ENCODE measurements at places on chromosomes 4 and X. TPM values are rescaled to one million over a fixed set of nuclear protein-coding genes. Genes with fewer than 3 reads are reported as not detected.

DNA sequence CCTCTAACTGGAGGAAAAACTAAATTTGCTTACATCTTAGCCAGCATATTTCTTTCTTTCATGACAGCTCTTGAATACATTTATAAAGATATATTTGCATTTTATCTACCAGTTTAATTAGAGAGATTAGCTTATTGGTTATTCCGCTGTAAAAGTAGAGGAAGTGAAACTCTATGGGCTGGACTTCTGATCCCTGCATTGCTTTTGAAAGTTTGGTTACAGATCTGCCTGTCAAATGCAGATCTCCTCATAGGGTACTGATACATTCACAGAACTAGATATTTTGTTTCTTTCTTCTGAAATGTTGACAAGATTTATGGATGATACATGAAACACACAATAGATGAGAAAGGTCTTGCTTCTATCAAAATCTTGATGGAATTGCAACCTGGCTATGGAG lies 581.4 kb upstream of the AADAT start:
- DNase-seq: no peak

DNA sequence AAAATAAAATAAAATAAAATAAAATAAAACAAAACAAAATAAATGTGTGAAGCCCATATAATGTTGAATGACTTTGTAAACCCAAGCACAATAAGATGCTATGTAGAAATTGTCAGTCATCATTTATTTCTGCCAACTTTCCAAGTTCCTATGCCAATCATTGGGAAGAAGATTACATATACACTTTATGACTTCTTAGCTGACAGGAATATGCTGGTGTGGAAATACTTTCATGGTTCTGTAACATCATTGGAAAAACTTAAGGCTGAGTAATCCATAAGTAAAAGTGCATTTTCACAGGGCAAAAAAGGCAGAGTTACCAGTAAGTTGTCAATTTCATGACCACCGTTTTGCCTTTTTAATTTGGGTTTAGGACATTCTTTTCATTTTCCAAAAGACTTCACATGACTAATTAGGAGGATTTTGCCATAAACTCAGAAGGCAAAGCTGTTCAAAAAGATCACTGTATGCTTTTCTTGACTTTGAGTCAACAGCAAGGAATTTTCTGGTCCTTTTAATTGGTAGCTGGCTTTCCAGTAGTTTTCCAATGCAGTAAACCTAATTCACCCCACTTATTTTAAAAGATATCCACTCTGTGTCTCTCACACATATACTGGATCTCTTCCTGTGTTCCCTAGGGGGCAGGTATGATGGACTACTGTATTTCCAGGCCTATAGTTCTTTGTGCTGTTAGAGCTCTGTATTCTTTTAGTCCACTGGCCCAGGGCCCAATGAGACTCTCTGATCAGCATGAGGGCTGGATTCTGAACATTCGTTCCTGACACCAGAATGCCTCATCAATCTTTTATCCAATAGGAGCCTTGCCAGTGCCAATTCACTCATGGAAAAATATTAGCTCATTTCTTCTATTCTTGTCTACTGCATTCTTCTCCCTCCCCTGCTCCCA lies 26.2 kb upstream of the SCRG1 start:
- no peak for DNase-seq

Gene PCDH10
- total RNA-seq: 0.05 TPM

- DNase-seq: peak; percentile 86
These were observed 23.6 kb upstream of the YTHDC1 start for GRCh38 chr4:68373513-68373912.

DNA sequence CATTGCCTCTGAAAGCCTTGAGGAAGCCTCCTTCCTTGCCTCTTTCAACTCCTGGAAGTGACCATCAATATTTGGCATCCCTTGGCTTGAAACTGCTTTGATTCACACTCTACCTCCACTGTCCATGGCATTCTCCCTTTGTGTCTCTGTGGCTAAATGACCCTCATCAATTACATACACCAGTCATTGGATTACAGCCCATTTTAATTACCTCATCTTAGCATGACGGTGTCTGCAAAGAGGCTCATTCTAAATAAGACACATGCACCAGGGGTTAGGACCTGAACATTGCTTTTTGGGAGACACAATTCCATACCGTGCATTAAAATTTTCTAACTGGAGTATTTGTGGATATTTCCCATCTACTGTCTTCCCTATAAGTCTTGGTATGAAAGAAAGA lies 60.7 kb upstream of the FAM9A start:
- no peak for DNase-seq

Gene KIF4A
- total RNA-seq: 0.40 TPM

- DNase-seq: no peak
These were observed 11.3 kb upstream of the RBMXL3 start for GRCh38 chrX:115177932-115178331.

- DNase-seq: no peak
These were observed 49.8 kb upstream of the PRSS48 start for GRCh38 chr4:151227172-151227571.

GRCh38 chr4:102575369-102576129 lies 74.4 kb downstream of the NFKB1 start:
- no peak for DNase-seq

- no peak for DNase-seq
These were observed 305.2 kb downstream of the PPP1R2C start for GRCh38 chrX:42472727-42473126.

GRCh38 chr4:56739066-56739777 lies 58.1 kb upstream of the HOPX start:
- DNase-seq: no peak

DNA sequence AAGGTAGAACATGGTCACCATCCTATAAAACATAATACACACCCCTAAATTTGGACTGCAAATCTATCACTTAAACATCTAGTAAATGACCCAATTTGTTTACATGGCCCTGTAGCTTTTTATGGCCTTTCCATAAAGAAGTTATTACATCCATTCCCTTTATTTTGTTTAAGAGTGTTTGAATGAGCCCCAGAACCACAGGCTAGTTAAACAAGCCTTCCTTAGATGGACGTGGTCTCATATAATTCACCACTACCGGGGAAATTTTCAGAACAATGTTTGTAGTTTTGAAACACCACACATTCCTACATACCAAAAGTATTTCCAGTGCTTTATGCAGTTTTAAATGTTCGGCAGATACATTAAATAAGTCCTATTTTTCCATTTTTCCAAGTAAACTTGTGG lies 12.3 kb downstream of the PDGFC start:
- DNase-seq: no peak

Gene TEX13B
- not detected for total RNA-seq

DNA sequence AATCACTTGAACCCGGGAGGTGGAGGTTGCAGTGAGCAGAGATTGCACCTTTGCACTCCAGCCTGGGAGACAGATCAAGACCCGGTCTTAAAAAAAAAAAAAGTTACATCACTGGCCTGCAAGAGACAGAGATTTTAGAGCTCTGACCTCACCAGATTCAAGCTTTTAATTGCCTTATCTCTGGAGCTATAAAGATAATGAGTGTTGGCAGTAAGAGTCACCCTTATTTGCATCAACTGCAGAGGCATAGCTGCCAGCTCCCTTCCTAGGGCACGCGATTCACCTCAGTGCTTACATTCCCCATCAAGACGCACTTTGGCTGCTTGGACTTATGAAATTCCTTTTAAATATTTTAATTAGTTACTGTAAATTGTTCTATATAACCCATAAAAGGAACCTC lies 12.5 kb upstream of the SPATA4 start:
- DNase-seq: no peak

DNA sequence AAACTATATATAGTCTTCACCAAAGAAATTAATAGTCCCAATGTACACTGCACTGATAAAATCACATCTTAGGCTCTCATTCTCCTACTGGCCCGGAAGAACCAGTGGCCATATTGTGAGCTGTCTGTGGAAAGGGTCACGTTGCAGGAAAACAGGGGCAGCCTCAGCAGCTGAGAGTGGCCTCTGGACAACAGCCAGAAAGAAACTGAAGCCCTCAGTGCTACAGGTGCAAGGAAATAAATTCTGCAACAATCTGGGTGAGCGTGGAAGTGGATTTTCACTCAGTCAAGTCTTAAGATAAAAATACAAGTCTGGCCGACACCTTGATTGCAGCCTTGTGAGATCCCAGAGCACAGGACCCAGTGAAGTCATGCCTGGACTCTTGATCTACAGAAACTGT lies 3.2 kb upstream of the SLC25A14 start:
- no peak for DNase-seq

DNA sequence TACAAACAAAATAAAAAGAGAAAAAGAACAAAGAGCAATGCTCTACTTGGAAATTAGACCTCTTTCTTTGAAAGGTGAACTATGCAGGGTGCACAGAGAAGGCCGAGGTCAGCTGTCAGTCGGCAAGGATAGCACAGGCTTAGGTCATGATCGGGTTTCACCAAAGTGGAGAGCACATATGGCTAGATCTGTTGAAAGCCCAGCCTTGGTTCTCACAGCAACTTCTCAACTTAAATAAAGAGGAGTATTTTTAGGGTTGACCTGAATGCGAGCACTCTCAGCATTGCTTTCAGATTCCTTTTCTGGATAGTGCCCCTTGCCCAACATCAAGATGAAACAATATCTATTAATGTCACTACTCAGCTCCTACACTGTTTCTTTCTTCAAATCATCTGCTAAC lies 122.9 kb upstream of the GPC4 start:
- no peak for DNase-seq

- DNase-seq: no peak
These were observed 35.8 kb upstream of the TADA2B start for GRCh38 chr4:7007142-7007907.

DNA sequence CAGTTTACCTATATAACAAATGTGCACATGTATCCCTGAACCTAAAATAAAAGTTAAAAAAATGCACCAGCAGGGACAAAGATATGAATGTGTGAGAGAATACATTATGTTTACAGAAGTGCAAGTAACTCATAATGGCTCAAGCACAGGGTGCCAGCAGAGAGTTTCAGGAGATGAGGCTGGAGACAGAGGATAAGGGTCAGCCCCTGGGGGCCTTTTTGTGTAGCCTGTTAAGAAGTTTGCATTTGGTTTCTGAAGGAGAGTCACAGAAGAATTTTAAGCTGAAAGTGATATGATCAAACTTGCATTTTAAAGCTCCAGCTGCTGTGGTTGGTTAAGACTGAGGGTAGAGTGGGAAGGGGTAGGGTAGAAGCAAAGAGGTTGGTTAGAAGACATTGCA lies 48.6 kb upstream of the CAPN6 start:
- no peak for DNase-seq

- no peak for DNase-seq
These were observed 46.7 kb downstream of the DDX60L start for GRCh38 chr4:168433571-168433970.

Gene GAGE12F
- total RNA-seq: not detected

Measured in left ventricle myocardium superior (tissue), 1 donor.